ENCODE measurements at places on chromosomes 2 and 18.

GRCh38 chr18:62485684-62486083 lies 37.1 kb upstream of the ZCCHC2 start:
- no peak for DNase-seq

DNA sequence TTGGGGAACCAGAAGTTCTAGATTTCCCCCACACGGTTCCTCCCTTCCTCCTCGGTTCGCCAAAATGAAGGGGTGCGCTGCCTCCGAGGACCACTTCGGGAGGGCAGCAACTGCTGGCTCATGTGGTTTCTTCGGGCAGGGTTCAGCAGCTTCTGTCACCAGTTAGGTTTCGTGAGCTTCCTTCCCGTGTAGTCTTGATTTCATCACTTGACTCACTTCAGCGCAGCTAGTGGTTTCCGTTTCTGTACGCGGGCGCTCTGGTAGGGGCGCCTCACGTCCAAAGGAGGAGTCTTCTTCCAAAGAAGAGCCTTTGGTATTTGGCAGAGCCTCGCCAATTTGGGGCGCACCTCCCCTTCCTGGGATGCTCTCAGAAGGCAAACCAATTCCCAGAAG lies 485 bp upstream of the GALNT3 start:
- DNase-seq, result no peak

DNA sequence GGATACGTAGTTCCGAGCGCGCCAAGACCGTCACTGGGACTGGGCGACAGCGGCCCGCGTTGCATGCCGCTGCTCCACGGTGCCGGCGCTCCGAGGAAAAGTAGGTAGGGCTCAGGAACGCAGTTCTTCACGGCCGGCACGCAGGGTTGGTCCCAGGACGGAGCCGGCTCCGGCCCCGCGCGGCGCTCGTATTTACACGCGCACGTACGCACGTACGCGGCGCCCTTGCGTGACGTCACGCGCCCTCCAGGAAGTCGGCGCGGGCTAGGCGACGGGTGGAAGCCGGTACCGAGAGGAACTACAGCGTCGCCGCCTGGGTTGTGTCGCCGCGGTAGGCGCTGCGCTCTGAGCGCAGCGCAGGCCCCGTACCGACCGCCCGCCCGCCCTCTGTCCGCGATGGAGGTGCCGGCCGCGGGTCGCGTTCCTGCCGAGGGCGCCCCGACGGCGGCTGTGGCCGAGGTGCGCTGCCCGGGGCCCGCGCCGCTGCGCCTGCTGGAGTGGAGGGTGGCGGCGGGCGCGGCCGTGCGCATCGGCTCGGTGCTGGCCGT lies at the start of gene CTDP1:
Gene CTDP1, plus strand, starts transcription at position 252 of the 548 bp plus-strand sequence. Its CDS starts 145 bp downstream, at position 397.
- DNase-seq, result no peak

DNA sequence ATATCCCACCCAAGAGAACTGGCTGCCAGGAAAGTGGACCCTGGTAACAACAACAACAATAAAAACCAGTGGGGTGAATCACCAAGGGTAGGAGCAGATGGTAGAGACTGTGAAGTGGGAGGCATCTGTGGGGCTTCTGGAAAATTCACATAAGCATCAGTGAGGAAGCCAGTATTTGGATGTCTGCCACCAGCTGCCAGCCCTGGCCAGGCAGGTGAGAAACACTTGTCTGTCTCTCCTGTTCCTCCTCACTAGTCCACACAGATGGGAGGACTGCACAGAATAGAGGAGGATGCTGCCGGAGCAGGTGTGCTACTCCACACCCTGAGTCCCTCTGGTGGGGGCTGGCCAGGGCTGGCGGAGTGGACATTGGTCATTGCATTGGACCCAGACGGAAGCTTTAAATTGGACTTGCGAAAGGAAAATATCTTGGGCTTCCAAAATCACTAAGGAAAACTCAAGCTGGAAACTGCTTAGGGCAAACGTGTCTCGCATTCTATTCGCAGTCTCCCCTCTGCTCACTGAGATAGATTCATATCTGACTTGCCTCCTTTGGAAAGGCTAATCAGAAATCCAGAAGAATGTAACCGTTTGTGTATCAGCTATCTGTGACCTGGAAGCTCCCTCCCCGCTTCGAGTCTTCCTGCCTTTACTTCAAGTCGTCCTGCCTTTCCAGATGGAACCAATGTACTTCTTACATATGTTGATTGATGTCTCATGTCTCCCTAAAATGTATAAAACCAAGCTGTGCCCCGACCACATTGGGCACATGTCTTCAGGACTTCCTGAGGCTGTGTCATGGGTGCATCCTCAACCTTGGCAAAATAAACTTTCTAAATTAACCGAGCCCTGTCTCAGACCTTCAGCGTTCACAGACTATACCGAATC lies 69.1 kb downstream of the NAB1 start:
- DNase-seq, result no peak

DNA sequence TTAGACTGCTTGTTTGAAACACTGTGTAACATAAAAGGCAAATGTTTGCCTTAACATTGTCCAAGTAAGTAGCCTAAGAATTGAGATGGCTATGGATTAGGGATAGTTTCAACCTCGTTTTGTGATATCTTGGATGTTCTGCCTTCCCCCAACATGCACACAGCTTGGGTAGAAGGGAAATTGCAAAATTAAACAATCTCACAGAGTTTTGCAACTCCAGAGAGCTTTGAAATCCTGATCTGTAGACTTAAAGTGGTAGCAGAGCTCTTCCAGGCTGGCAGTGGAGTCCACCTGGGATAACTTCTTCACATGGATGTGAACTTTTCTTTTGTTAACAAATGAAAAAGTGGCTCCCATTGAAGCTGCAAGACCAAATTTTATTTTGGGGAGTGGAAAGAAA lies 59.6 kb downstream of the CHRNA1 start:
- no peak for DNase-seq

- no peak for DNase-seq
Observed at GRCh38 chr2:176392744-176393414, 123.6 kb downstream of the MTX2 start.

DNA sequence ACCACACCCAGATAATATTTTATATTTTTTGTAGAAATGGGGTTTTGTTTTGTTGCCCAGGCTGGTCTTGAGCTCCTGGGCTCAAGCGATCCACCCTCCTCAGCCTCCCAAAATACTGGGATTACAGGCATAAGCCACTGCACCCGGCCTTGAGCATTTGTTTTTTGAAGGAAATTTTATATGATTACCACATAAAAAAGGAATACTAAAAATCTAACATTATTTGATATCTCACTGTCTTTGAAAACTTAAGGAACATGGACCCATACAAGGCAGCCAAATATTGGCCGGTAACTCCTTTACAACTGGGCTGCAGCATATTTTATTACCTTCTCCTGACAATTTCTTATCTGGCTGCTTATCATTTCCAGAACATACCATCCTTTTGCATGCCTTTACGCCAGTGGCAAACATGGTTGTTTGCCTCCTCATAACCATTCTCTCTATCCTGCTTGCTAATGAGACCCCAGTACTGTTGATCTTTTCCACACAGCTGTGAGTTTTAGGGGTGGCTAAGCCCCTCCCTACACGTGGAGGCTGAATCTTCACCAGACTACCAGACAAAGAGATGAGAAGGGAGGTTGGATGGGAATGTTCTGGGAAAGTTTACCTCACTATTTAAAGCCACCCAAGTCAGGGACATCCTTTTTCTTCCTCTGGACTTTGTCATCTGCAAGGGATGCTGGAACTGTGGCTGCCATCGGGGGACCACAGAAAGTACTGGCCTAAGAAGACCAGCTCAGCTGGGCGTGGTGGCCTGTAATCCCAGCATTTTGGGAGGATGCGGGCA lies 157.5 kb downstream of the TGIF1 start:
- DNase-seq, result no peak

DNA sequence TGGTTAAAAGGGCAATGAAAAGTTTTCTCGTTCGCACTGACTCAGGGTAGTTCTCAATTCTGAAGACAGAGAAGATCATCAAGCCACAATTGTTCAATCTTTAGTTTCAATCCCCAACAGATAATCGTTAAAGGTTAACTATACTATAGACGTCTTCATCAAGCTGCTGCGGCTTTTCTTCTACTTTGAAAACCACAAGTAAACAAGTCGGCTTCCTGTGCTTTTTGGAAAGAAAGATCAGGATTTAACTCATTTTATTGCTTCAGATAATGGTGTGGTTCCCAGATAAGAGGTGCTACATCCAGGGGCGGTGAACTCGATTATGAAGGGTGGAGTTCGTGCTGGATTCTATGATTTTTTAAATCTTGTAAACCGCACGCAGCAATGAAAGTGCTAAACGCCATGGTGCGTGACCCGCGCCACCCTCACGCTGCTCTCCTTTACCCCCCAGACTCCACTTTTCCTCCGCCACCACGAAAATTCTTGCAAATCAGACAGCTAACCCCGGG lies 545 bp upstream of the CDCA7 start:
- DNase-seq, result no peak

DNA sequence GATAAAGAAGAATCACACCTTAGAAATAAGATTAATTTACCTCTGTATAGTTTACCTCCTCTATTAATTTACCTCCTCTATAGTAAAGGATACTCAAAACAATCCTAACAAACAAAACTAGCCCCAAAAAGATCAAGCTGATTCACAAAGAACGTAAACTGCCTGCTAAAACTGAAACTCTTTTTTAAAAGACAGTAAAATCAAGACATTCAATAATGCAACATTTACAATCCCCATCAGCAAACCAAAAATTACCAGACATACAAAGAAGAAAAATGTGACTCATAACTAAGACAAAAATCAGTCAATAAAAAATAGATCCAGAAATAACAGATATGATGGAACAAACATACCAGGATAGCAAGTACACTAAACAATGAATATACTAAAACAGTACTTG lies 215.7 kb downstream of the ZEB2 start:
- no peak for DNase-seq

DNA sequence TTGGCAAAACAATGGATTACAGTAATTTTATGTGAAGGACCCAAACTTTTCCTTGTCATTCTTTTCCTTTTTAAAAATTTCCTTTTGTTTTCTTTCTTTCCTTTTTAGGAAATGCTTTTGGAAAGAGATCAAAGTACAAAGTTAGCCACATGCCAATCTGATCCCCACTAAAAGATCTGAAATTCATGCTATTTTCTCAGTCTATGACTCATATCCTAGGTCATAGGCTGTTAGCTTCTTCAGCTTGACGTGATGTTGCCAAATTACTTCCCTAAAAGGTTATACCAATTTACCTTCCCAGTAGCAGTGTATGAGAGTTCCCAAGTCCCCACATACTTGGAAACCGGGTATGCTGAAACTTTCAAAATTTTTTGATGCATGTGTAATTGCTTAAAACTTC lies 355.3 kb downstream of the INSIG2 start:
- DNase-seq, result no peak

GRCh38 chr2:29227935-29228675 lies 112.9 kb downstream of the CLIP4 start:
- no peak for DNase-seq

- DNase-seq, result no peak
Observed at GRCh38 chr2:179861027-179861415, 391 bp downstream of the ZNF385B start.

DNA sequence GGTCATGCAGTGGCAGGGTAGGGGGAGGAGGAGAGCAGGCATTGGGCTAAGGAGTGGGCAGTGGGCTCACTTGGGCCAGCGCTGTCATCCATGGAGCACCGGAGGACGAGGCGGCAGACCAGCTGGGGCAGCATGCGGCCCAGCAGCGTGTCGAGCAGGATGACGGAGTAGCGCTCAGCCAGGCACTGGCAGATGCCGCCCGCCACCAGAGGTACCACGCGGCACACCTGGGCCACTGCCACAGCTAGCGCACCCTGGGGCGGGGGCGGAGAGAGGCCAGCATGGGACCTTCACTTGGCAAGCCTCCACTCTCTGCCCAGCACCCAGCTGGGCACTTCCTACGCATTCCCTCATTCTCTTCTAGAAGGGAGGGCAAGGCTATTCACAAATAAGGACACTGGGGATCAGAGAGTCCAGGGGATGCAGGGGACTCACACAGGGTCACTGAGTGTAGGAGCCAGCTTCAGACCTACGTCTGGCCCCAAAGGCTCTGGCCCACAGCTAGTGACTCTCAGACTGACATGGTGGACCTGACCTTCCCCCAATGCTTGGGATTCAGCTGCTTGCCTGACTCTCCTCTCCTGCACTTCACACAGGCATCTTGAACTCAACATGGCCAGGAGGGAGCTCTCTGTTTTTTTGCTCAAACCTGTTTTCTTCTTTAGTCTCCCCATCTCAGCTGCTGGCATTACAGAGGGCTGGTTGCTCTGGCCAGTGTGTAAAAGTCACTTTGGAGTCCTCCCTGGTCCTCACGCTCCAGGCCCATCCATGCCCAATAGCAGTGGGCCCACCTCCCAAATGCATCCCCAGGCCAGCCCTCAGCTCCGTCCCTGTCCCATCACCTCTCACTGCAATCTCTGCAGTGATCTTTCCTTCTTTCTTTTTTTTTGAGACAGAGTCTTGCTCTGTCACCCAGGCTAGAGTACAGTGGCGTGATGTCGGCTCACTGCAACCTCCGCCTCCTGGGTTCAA lies 4.1 kb downstream of the SFTPB start:
- DNase-seq, result no peak

DNA sequence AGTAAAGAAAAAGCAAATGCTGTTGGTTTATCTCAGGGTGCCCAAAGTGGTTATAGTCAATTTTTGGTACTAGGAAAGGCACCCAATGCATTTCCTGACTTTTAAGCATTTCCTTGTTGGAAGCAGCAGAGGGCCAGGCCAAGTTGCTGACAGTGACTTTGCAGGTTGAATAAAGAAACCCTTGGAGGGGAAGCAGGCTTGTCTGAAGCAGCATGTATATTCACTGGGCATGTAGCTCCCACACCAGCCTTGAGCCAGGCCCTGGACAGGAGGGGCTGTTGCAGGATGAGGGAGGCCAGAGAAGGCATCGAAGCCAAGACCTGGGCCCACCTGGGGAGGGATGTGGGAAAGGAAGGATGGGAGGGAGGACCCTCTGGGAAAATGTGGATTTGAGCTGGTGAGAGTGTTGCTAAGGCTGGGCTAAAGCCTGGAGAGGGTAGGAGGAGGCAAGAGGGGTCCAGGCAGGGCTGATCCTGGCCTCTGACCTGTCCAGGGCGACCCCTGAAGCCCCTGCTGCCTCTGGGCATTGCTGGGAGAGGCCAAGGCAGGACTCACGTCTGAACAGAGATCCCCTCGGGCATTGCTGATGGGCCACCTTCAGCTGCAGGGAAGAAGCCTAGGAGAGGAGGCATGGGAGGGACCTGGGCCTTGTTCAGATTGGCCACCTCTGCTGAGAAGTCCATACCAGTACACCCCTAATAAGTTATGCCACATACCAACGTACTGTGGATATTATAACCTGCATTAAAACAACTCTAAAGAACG lies 79.6 kb downstream of the STPG4 start:
- no peak for DNase-seq

GRCh38 chr2:42102024-42102590 lies 54.3 kb downstream of the PKDCC start:
- DNase-seq, result no peak

DNA sequence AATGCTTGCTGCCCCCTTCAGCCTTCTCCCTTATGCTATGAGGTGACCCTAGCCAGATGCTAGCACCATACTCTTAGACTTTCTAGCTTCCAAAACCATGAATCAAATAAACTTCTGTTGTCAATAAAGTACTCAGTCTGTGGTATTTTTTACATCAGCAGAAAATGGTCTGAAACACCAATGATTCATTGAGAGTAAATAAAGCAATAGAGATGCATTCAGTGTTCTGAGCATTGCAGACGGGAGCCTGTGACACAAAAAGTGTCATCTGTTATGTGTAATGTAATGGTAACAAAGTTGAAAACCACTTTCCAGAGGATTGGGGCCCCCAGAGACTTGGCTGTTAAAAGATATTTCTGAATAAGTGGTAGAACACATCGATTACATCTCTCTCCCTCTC lies 758.0 kb upstream of the NRXN1 start:
- DNase-seq, result no peak
